ENCODE measurements at places on chromosomes 7 and 10.

GRCh38 chr10:3761021-3761686 lies 23.9 kb downstream of the KLF6 start:
- DNase-seq = no peak

- no peak for DNase-seq
Measured at GRCh38 chr10:19772972-19773371, 43.3 kb upstream of the PLXDC2 start.

GRCh38 chr10:17735166-17735941 lies 16.6 kb upstream of the TMEM236 start:
- DNase-seq = no peak

DNA sequence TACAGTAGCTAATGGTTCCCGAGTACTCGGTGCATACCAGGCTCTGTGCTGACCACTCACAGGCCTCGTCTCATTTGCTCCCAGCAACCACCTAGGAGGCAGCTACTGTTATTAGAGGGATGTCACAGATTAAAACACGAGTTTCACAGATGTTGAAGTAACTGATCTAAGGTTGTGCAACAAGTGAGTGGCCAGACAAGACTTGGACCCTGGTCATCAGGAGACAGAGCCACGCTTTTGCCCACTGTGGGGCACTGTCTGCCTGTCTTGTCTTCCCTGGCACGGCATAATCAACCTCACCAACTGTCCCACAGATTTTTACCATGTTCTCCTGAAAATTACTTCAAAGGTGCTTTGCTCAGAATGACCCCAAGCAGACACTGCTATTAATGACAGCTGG lies 111.6 kb upstream of the HABP2 start:
- no peak for DNase-seq

GRCh38 chr7:138435231-138435919 lies 24.7 kb upstream of the TRIM24 start:
- no peak for DNase-seq

Measured in stimulated activated CD4-positive, alpha-beta T cell treated with anti-CD3 and anti-CD28 coated beads, Interleukin-4, amount 100 ng/mL, for 1 hour (primary cell).